Upper lobe of left lung (tissue), 6 donors: ENCODE measurements at places on chromosomes 5 and 9.

DNA sequence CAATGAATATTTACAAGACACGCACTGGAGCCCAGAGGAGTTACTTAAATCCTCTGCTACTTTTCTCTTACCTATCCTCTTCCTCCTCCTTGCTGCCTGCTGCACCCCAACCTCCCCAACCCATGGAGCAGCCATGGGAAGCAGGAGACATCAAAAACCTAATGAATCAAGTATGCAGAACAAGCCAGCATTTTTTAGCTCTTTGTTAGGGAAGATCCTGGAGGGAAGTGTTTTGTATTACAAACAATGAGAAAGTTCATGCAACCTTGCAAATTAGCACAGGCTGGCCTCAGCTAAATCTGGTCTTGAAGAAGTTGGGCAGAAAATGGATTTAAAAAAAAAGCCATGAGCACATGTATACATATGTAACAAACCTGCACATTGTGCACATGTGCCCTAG lies 498.8 kb downstream of the KIF4B start:
- H3K4me1 ChIP-seq: no peaks in the 10 kb centered on the region
- H3K27me3 ChIP-seq: no peaks in the 10 kb centered on the region
- no peak overlapping the region for H3K27ac ChIP-seq
- DNase-seq: no peak
- no peaks in the 10 kb centered on the region for H3K36me3 ChIP-seq

- peaks cover 10% of the 10 kb centered on the region for H3K4me1 ChIP-seq
- H3K4me3 ChIP-seq: no peak overlapping the region
- DNase-seq: no peak
- H3K27me3 ChIP-seq: no peaks in the 10 kb centered on the region
- H3K36me3 ChIP-seq: no peaks in the 10 kb centered on the region
- no peak overlapping the region for H3K27ac ChIP-seq
Measured at GRCh38 chr5:102794047-102794446, 38.9 kb downstream of the PAM start.

- no peaks in the 10 kb centered on the region for H3K27me3 ChIP-seq
- H3K4me1 ChIP-seq: no peaks in the 10 kb centered on the region
- DNase-seq: peak; percentile 40
- no peak overlapping the region for H3K4me3 ChIP-seq
- no peak overlapping the region for H3K27ac ChIP-seq
Measured at GRCh38 chr9:126304207-126304970, 22.2 kb upstream of the MVB12B start.

GRCh38 chr9:79287708-79288290 lies 284.0 kb upstream of the TLE4 start:
- no peaks in the 10 kb centered on the region for H3K27me3 ChIP-seq
- DNase-seq: no peak
- no peak overlapping the region for H3K4me3 ChIP-seq
- H3K27ac ChIP-seq: no peak overlapping the region
- H3K4me1 ChIP-seq: no peaks in the 10 kb centered on the region
- H3K36me3 ChIP-seq: no peaks in the 10 kb centered on the region

DNA sequence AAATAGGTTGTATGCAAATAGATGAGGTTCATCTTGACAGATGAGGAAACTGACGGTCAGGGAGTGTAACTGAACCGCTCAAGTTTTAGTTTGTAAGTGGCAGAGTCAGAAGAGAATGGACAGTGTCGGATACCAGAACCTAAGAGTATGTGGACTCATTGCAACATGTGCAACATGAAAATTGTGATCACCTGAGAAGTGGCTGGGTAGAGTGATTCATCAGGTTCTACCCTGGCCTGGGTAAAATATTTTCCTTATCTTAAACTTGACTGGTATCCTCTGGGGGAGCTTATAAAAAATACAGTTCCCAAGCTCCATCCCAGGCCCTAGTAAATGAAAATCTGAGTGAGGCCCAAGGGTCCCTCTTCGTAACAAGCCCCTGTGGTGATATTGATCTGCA lies 35.2 kb upstream of the MIER3 start:
- H3K4me3 ChIP-seq: no peak overlapping the region
- no peaks in the 10 kb centered on the region for H3K27me3 ChIP-seq
- H3K27ac ChIP-seq: no peak overlapping the region
- DNase-seq: no peak
- H3K4me1 ChIP-seq: no peaks in the 10 kb centered on the region

DNA sequence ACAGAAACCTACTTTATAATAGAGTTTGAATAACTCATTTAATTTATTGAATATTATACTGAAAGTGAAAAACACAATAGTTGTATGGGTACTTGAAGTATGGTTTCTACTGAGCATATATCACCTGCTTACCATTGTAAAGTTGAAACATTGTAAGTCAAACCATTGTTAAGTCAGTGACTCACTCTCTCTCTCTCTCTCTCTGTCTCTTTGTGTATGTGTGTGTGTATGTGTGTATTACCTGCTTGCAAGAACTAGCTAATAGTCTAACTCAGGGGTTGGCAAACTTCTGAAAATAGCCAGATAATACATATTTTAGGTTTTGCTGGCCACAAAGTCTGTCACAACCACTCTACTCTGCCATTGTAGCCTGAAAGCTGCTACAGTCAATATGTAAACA lies 564.3 kb upstream of the ZNF608 start:
- DNase-seq: no peak
- no peaks in the 10 kb centered on the region for H3K27me3 ChIP-seq
- no peaks in the 10 kb centered on the region for H3K4me1 ChIP-seq
- H3K27ac ChIP-seq: no peak overlapping the region
- H3K36me3 ChIP-seq: no peaks in the 10 kb centered on the region
- H3K4me3 ChIP-seq: no peak overlapping the region

DNA sequence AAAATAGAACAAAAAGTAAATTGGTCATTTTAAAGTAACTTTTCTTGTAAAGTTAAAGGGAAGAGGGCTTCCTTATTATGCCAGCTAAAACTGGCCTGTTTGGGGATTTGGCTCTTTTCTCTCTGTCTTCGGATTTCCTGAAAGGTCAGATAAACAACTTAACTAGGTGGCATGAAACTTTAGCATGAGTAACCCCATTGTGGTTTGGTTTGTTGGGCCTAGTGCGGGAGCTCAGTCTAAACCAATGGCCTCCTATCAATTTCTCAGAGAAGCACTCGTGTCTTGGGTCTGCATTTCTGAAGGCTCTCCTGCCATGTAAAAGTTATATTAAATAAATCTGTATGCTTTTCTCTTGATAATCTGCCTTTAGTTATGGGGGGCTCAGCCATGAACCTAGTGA lies 48.5 kb upstream of the ANKH start:
- no peaks in the 10 kb centered on the region for H3K36me3 ChIP-seq
- no peak for DNase-seq
- no peak overlapping the region for H3K4me3 ChIP-seq
- H3K27me3 ChIP-seq: no peaks in the 10 kb centered on the region

DNA sequence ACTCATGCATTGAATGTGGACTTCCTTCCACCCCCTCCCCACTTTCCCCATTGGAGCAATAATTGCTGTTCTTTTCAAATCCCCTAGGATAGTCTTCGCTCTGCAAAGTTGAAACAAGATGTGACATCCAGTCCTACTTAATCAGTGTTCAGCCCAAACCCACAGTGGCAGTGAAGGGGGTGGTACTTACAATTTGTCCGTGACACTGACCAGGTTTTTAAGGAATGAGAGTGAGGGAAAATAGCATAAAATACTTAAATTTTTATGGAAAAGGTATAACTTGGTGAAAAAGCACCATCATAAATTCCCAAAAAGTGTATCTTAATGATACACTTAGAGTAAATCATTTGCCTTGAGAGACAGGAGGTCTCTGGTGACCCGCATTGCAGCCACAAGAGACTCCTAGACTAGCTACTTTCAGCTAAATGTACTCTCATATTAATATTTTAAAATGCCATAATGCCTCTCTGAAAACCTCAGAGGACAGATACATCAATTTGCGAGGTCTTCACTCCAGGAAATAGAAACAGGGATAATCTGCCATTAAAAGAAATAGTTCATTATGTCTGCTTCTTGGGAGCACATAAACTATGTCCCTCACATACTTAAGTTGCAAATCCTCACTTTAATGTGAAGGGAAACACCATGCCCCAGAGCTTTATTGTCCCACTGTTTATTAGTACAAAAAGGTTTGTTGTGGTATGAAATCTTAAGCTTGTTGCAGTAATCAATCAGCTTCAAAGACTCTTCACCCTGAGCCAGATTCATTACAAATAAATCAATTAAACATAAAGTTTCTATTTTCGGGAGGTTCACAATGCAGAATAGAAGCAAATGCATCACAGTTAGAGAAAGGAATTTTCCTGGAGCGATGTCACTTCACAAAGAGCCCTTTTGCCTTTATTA lies 343.6 kb upstream of the ISL1 start:
- no peaks in the 10 kb centered on the region for H3K4me1 ChIP-seq
- H3K27ac ChIP-seq: no peak overlapping the region

GRCh38 chr5:109083937-109084336 lies 325.8 kb downstream of the PJA2 start:
- H3K4me3 ChIP-seq: no peak overlapping the region
- no peaks in the 10 kb centered on the region for H3K4me1 ChIP-seq
- H3K27ac ChIP-seq: no peak overlapping the region
- H3K36me3 ChIP-seq: no peaks in the 10 kb centered on the region

DNA sequence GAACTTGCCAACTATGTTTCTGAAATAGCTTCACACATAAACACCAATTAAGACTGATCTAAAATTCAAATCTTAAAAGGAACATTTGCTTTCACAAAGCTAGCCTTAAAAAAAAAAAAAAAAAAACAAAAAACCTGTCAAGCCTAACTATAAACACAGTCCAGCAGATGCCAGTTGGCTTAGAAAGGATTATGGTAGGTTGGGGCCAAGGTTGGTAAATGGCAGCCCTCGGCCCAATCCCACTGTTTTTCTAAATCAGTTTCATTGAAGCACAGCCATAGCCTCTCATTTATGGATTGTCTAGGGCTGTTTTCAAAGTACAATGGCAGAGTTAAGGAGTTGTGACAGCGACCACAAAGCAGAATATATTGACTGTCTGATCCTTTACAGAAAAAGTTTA lies 75.7 kb upstream of the FRRS1L start:
- H3K36me3 ChIP-seq: no peaks in the 10 kb centered on the region
- H3K27me3 ChIP-seq: no peaks in the 10 kb centered on the region
- H3K4me1 ChIP-seq: no peaks in the 10 kb centered on the region
- no peak overlapping the region for H3K4me3 ChIP-seq
- DNase-seq: no peak
- no peak overlapping the region for H3K27ac ChIP-seq

- H3K27me3 ChIP-seq: no peaks in the 10 kb centered on the region
- no peak for DNase-seq
- no peak overlapping the region for H3K4me3 ChIP-seq
- no peaks in the 10 kb centered on the region for H3K36me3 ChIP-seq
- H3K27ac ChIP-seq: no peak overlapping the region
Measured at GRCh38 chr9:102069969-102070368, 331.5 kb upstream of the GRIN3A start.

- H3K27me3 ChIP-seq: no peaks in the 10 kb centered on the region
- no peak overlapping the region for H3K27ac ChIP-seq
- H3K4me3 ChIP-seq: no peak overlapping the region
- no peak for DNase-seq
- no peaks in the 10 kb centered on the region for H3K36me3 ChIP-seq
Measured at GRCh38 chr5:149060325-149060724, 2.5 kb downstream of the SH3TC2 start.

DNA sequence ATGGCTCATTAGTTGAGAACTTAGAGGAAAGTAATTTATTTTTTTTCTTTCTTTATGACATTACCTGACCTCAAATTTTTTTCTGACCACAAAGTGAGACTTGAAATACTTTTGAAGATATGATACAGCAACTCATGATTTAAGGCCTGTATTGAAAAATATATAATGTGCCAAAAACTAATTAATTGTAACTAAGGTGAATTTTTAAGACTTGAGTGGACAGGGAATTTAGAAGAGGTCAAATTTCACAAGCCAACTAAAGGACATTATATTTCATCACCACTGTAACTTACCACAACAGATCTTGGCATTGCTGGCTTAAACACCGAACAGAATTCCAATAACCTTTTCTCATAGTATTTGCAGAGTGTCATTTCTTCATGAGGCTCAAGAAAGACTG lies 1.8 kb downstream of the CCNH start:
- H3K4me1 ChIP-seq: peaks cover 5% of the 10 kb centered on the region
- H3K4me3 ChIP-seq: peak overlapping the region; percentile 62
- peak overlapping the region; percentile 99 for H3K27ac ChIP-seq
- no peaks in the 10 kb centered on the region for H3K27me3 ChIP-seq
- H3K36me3 ChIP-seq: peaks cover 22% of the 10 kb centered on the region

- H3K36me3 ChIP-seq: no peaks in the 10 kb centered on the region
- H3K4me1 ChIP-seq: no peaks in the 10 kb centered on the region
- H3K4me3 ChIP-seq: no peak overlapping the region
- H3K27me3 ChIP-seq: no peaks in the 10 kb centered on the region
Measured at GRCh38 chr9:22097707-22098106, 88.6 kb upstream of the CDKN2B start.

DNA sequence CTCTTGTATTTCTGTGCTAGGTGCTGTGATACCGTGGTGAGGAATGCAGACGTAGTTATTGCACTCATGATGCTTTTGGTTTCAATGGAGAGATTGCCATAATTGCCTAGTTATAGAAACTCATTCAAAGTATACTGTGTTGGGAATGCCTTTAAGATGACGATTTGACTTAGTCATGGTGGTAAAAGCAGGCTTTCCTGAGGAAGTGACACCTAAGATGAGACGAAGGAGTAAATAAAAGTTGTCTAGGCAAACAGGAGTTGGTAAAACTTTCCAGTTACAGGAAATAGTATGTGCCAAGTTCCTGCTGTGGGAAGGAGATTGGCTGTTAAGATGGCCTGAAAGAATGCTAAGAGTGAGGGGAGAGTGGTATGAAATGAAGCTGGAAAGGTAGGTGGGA lies 48.1 kb downstream of the FOCAD start:
- H3K4me3 ChIP-seq: no peak overlapping the region
- no peaks in the 10 kb centered on the region for H3K36me3 ChIP-seq
- no peaks in the 10 kb centered on the region for H3K27me3 ChIP-seq
- no peak overlapping the region for H3K27ac ChIP-seq

GRCh38 chr9:7094052-7094451 lies 336.3 kb downstream of the KDM4C start:
- no peak overlapping the region for H3K4me3 ChIP-seq
- no peak for DNase-seq
- no peaks in the 10 kb centered on the region for H3K27me3 ChIP-seq

- H3K36me3 ChIP-seq: no peaks in the 10 kb centered on the region
- H3K4me1 ChIP-seq: no peaks in the 10 kb centered on the region
- H3K27ac ChIP-seq: no peak overlapping the region
- H3K27me3 ChIP-seq: no peaks in the 10 kb centered on the region
Measured at GRCh38 chr5:150253416-150254208, 36.0 kb downstream of the CAMK2A start.

GRCh38 chr5:56822981-56823380 lies 7.6 kb downstream of the MAP3K1 start:
- H3K36me3 ChIP-seq: no peaks in the 10 kb centered on the region
- peaks cover 45% of the 10 kb centered on the region for H3K4me1 ChIP-seq
- H3K4me3 ChIP-seq: no peak overlapping the region
- DNase-seq: peak; percentile 35
- H3K27me3 ChIP-seq: no peaks in the 10 kb centered on the region
- peak overlapping the region; percentile 7 for H3K27ac ChIP-seq

GRCh38 chr5:95069948-95070347 lies 214.9 kb downstream of the MCTP1 start:
- H3K27ac ChIP-seq: no peak overlapping the region
- peaks cover 8% of the 10 kb centered on the region for H3K4me1 ChIP-seq
- H3K27me3 ChIP-seq: no peaks in the 10 kb centered on the region
- no peak for DNase-seq
- H3K36me3 ChIP-seq: no peaks in the 10 kb centered on the region
